ENCODE measurements at places on chromosomes 5 and 9.

- peak; percentile 14 for DNase-seq
These were observed 43.3 kb upstream of the RASEF start for GRCh38 chr9:83106263-83106662.

DNA sequence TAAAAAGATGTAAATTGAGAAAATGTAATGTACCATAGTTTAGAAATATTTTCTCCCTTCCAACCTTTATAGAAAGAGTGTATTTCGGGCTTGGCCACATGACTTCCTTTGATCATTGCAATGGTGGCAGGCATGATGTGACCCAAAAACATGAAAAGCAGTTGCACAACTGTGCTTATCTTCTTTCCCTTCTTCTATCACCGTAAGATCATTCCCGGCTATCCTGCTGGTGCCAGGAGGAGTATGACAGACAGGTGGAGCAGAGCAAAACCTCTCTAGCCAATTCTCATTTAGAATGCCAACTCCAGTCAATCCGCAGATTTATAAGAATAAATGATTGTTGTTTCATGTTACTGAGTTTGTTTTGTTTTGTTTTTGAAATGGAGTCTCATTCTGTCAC is 10.6 kb upstream of the TESK1 start:
- no peak for DNase-seq

- peak; percentile 47 for DNase-seq
These were observed 125.3 kb downstream of the ST8SIA4 start for GRCh38 chr5:100777680-100778300.

GRCh38 chr5:69000216-69000919 is 93.4 kb upstream of the SLC30A5 start:
- no peak for DNase-seq

GRCh38 chr9:133558191-133559126 is 24.0 kb downstream of the ADAMTSL2 start:
- peak; percentile 88 for DNase-seq

GRCh38 chr9:81317939-81318338 is 371.4 kb downstream of the TLE1 start:
- peak; percentile 78 for DNase-seq

GRCh38 chr9:8351436-8351835 is 551.9 kb upstream of the DMAC1 start:
- no peak for DNase-seq

DNA sequence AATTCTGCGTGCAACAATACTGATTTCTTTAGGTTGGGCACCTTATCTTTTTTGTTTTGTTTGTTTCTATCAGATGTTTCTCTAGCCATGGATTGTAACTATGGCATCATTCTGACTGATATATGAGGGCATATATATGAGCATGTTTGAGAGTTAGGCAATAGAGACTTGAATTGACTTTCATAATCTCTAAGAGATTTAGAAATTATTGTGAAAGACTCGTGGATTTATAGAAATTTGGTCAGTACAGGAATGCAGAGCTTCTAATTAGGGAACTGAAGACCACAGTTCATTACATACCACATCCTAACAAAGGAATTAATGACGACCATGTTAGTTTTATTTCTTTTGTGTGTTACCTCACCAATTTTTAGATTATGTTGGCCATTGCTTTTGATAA is 546.0 kb upstream of the GRAMD2B start:
- no peak for DNase-seq

DNA sequence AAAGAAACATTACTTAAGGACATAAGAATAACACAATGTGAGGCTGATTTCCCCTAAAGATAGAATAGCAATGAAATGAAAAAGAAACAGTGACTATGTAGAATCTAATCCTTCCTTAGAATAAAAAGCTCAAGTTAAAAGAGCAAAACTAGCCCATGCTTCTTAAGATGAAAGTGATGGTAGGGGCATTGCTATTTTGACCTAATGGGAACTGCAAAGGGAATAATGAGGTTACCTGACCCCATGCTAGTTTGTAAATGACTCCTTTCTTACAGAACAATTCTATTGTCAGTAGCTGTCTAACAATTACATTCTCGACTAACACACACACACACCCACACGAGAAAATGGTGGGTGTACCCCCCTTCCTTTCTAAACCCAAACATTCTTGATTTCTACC is 575.8 kb downstream of the CSNK1G3 start:
- no peak for DNase-seq

DNA sequence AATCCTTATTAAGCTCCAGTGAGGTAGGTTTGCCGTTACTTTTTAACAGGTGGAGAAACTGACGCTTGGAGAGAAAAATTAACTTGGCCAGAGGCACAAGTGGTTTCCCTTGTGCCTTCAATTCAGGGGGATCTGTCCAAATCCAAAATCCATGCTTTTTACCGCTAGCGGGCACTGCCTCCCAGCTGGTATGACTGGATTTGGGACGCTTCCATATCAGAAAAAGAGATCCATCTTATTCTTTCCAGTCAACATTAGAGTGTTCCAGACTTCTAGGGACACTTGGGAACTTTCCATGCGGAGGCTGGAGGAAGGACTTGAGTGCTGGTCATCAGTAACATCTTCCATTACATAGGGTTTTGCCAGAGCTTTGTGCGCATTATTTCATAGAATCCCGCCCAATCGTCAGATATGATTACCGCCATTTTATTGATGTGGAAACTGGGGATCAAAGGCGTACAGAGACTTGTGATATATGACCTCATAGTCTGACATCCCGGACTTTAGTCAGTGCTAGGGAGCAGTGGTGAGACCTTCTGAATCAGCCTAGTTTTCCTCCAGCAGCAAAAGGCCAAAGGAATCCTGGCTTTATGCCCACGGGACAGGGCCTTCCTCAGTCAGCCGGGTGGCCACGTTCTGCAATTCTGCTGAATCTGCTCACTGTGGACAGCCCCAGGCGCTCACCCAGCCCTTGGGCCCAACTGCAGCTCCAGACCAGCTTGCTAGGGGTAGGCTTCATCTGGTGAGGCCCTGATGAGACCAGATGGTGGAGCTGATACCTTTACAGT is 1.1 kb upstream of the GNPDA1 start:
- DNase-seq, result peak; percentile 36

- no peak for DNase-seq
These were observed 91.4 kb downstream of the TMEM167A start for GRCh38 chr5:82985763-82986162.

GRCh38 chr9:91710158-91710557 is 239.9 kb downstream of the ROR2 start:
- DNase-seq, result no peak
